Spleen (tissue), 13 donors: ENCODE measurements at places on chromosomes 4 and X. TPM values are rescaled to one million over a fixed set of nuclear protein-coding genes. Genes with fewer than 3 reads are reported as not detected.

DNA sequence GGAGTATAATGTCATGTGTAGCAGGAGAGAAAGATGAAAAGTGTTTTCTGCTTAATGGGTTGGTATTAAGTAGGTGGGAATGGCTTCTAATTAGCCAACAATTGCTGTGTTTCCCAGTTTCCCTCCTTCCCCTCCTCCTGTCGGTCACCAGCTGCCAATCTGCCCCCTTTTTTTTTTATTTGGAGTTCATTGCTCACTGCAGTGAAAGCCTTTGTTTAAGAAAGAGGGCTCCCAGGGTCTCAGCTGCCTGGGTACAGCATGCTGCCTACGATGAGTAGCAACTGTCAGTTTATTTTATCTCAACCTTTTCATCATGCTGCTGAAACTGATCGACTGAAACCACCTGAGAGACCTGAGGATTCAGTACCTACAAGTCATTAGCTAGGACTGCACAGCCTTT is 149.0 kb downstream of the POU4F2 start:
- no peak for DNase-seq
- no peaks in the 10 kb centered on the region for H3K27me3 ChIP-seq
- no peak overlapping the region for H3K4me3 ChIP-seq
- no peaks in the 10 kb centered on the region for H3K36me3 ChIP-seq
- no peaks in the 10 kb centered on the region for H3K4me1 ChIP-seq

DNA sequence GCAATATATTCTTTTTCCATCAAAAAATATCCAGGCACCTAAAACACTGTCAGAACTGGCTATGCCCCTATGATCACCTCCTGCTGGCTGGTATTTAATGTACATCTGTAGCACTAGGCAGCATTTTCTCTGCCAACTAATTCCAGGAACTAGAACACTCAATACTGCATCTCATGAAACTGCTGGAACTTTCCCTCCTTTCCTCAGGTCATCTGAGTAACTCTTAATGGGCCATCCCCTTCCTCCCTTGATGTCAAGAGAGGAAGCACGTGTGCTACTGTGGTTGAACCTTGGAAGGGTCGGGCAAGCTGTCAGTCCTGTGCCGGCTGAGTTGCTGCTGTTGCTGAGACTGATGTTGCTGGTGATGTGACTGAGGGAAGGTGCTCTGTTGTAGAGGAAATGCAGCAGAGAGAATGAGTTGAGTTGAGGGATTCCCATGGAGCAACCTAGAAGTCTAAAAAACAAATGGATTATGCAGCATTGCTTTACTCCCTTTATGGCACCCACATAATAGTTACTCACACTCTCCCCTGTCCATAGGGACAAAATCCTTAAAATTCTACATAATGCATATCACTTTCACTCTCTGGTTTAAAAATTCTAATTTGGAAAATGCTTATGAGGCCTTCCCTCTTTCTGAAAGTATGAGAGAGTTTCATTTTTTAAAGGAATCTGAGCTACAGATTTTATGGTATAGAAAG is 39.5 kb downstream of the TMEM165 start:
- H3K4me3 ChIP-seq, result no peak overlapping the region
- peaks cover 4% of the 10 kb centered on the region for H3K4me1 ChIP-seq
- H3K36me3 ChIP-seq, result peaks cover 24% of the 10 kb centered on the region
- DNase-seq, result no peak

GRCh38 chr4:183691006-183691405 is 31.9 kb downstream of the TRAPPC11 start:
- DNase-seq, result no peak
- no peaks in the 10 kb centered on the region for H3K27me3 ChIP-seq
- H3K4me3 ChIP-seq, result no peak overlapping the region
- no peak overlapping the region for H3K27ac ChIP-seq
- H3K4me1 ChIP-seq, result no peaks in the 10 kb centered on the region

DNA sequence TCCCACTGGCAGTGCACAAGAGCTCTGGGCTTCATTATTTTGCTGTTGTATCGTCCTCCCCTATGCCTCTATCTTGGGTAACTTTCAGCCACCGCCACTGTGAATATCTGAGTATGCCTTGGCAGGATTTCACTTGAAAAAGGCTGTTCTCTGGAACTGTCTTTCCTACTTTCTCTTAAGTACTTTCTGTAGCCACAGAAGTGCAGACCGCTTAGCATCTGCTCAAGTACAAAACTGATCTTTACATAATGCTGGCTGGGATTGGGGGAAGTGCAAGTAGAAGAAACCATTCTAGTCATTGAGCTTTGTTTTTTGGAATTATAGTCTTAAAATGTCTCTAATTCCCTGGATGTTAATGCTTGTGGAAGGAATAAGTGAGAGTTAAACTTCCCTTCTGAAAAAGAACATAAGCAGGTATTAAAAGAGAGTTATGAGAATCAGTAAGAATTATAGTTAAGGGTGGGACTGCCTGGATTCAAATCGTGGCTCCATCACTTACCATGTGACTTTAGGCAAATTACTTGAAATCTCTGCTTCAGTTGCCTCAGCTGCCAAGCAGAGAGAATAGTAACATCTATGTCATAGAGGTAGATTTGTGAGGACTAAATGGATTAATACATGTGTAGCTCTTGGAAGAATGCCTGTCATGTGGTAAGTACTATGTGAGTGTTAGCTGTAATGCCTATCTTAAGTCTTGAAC is 77.5 kb downstream of the MID1IP1 start:
- no peaks in the 10 kb centered on the region for H3K27me3 ChIP-seq

GRCh38 chr4:45831692-45832091 is 292.2 kb downstream of the GABRG1 start:
- no peaks in the 10 kb centered on the region for H3K36me3 ChIP-seq
- H3K27me3 ChIP-seq, result no peaks in the 10 kb centered on the region
- no peak overlapping the region for H3K4me3 ChIP-seq
- no peaks in the 10 kb centered on the region for H3K4me1 ChIP-seq

DNA sequence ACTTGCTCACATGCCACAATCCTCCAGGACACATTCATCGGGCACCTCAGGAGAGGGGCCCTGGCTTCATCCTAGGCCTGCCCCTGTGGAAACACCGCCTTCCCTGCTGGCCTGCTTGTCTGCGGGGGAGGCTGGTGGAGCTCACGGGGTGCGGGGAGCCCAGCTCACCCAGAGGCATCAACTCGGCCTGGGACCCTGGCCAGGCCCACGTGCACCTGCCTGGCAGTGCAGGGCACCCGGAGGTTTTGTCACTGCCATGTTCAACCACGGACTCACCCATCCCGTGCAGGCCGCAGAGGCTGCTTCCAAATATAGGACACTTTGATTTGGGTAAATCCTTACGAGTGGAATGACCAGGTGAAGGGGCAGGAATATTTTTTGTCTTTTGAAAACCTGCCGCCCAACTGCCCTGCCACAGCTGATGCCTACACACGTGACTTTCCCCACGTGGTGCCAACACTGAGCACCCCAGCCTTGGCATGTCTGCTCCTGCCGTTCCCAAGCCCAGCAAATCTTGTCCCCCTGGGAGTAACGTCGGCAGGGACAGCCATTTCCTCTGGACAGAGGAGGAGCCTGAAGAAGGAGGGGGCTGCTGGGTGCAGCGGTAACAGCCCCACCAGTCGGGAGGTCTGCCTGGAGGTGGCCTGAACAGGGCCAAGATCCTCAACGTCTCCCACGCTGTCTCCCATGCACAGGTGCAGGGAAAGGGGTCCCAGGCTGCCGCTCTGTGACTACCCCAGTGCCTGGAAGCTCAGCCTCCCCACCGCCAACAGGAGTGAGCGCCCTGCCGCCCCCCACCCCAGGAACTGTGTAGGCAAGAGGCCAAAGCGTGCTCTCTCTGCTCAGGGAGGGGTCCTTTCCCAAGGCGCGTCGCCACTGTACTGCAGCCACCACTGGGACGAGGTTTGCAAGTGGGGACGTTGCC is 8.5 kb downstream of the MXD4 start:
- H3K36me3 ChIP-seq, result no peaks in the 10 kb centered on the region
- peaks cover 53% of the 10 kb centered on the region for H3K4me1 ChIP-seq
- H3K27ac ChIP-seq, result no peak overlapping the region
- H3K27me3 ChIP-seq, result no peaks in the 10 kb centered on the region
- H3K4me3 ChIP-seq, result no peak overlapping the region
- DNase-seq, result peak; percentile 72

- no peak overlapping the region for H3K4me3 ChIP-seq
- no peaks in the 10 kb centered on the region for H3K27me3 ChIP-seq
- H3K27ac ChIP-seq, result no peak overlapping the region
- no peaks in the 10 kb centered on the region for H3K4me1 ChIP-seq
- no peak for DNase-seq
- no peaks in the 10 kb centered on the region for H3K36me3 ChIP-seq
Observed at GRCh38 chr4:56222514-56222913, 164.8 kb downstream of the AASDH start.

DNA sequence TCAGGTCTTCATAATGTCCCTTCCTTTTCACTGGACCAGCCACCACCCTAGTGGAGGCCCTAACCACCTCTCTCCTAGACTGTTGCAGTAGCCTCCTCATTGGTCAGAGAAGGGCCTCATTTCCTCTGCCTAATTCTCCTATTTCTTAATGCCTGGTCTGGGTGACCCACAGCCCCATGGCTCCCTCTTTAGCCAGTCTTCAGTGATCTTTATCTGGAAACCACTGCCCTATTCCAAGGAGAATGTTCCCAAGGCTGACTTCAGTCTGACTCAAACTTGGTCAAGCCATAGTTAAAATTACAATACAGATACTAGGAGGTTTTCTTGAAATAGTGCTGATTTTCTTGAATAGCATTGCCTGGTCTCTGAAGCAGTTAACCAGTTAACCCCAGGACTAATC is 53.6 kb upstream of the PRPS1 start:
- no peak overlapping the region for H3K4me3 ChIP-seq
- DNase-seq, result no peak
- no peak overlapping the region for H3K27ac ChIP-seq
- H3K36me3 ChIP-seq, result no peaks in the 10 kb centered on the region

DNA sequence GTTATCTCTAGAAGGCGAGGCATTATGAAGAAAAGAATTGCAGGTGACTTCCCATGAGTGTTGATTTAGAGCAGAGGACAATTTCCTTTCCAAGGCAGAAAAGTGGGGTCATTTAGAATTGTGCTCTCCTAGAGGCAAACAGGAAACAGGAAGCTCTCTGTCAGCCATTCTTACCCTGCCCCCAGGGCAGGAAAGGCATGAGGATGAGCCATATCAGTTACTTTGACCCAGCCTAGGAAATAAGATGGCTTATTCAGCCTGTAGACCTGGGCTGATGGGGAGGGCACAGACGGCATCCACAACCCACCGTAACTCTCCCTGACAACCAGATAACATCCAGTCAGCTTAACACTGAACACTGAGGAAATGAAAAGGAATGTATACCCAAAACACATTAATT is 88.8 kb upstream of the KDR start:
- H3K27me3 ChIP-seq, result no peaks in the 10 kb centered on the region
- no peak for DNase-seq
- H3K36me3 ChIP-seq, result no peaks in the 10 kb centered on the region
- no peaks in the 10 kb centered on the region for H3K4me1 ChIP-seq
- no peak overlapping the region for H3K4me3 ChIP-seq

- H3K36me3 ChIP-seq, result no peaks in the 10 kb centered on the region
- H3K27ac ChIP-seq, result no peak overlapping the region
- H3K27me3 ChIP-seq, result no peaks in the 10 kb centered on the region
- no peak overlapping the region for H3K4me3 ChIP-seq
- DNase-seq, result no peak
- H3K4me1 ChIP-seq, result no peaks in the 10 kb centered on the region
Observed at GRCh38 chrX:40368611-40369061, 212.1 kb upstream of the ATP6AP2 start.

- no peaks in the 10 kb centered on the region for H3K36me3 ChIP-seq
- no peaks in the 10 kb centered on the region for H3K4me1 ChIP-seq
- DNase-seq, result no peak
- H3K27me3 ChIP-seq, result no peaks in the 10 kb centered on the region
Observed at GRCh38 chr4:97330917-97331316, 812.4 kb downstream of the STPG2 start.

DNA sequence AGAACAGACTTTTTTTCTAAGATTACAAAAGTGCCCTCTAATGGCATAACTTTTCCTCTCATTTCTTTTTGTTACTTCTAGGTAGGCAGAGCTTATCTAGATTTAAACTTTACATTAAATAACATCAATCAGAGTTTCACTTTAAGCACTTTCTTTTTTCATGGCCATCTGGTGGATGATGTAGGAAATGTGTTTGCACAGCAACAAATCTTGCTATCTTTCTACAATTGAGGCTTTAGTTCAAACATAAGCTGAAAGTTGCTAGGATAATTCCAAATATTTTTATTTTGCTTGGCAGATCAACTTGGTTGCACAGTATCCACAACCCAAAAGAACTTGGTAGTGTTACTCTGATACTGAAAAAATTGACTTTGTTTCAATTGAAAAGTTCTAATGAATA is 22.0 kb downstream of the NDNF start:
- no peaks in the 10 kb centered on the region for H3K4me1 ChIP-seq
- no peak overlapping the region for H3K4me3 ChIP-seq
- H3K27ac ChIP-seq, result no peak overlapping the region
- no peak for DNase-seq

DNA sequence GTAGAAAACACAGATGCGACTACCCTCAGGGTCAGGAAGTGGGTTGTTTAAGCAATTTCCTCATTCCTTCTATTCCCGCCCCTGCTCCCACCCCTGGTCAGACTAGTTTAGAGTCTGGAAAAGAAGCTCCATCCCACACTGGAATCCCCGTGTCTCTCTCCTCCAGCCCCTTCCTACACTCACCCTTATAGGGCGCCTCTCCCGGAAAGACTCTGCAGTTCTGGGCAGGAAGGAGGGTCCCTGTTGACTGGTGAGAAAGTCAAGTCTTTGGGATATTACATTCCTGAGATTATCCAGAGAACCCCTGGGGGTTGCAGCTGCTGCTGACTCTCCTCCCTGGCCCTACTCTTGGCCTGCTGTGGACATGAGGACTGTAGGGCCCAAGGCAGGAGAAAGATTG is 11.9 kb downstream of the STARD8 start:
- no peaks in the 10 kb centered on the region for H3K4me1 ChIP-seq
- no peak for DNase-seq
- no peaks in the 10 kb centered on the region for H3K27me3 ChIP-seq
- no peaks in the 10 kb centered on the region for H3K36me3 ChIP-seq
- H3K27ac ChIP-seq, result no peak overlapping the region

DNA sequence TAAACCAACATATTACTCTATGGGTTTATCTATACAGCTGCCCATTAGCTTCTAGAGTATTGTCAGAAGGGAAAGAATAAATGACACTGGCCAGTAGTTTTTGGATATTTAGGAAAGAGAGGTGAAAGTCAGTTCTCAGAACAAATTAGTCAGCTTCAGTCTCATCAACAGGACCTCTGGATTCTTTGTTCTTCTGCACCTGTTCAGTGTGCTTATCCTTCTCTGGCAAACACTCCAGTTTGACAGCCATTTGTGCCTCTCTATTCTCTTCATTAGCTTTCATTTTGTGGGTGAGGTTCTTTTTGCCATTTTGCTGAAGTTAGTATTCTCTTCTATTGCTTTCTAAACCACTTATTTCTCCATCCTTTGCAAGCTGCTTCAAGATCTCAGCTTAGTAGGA is 107.0 kb downstream of the PCDH18 start:
- H3K27me3 ChIP-seq, result no peaks in the 10 kb centered on the region
- H3K4me3 ChIP-seq, result no peak overlapping the region
- no peak for DNase-seq

STK26 gene
- total RNA-seq, result 13.5 TPM

NALF2 gene
- total RNA-seq, result 0.15 TPM

P2RY4 gene
- total RNA-seq, result 0.52 TPM

FGFBP1 gene
- not detected for total RNA-seq

DCAF12L2 gene
- total RNA-seq, result not detected

SEPTIN6 gene
- 105 TPM for total RNA-seq

DDIT4L gene
- total RNA-seq, result 1.6 TPM

ITGB1BP2 gene
- 3.3 TPM for total RNA-seq

SLC6A8 gene
- 14.7 TPM for total RNA-seq

UBE2D3 gene
- 309 TPM for total RNA-seq

UGT2A3 gene
- not detected for total RNA-seq

ASB12 gene
- total RNA-seq, result not detected
